ENCODE measurements at places on chromosomes 4 and X.

DNA sequence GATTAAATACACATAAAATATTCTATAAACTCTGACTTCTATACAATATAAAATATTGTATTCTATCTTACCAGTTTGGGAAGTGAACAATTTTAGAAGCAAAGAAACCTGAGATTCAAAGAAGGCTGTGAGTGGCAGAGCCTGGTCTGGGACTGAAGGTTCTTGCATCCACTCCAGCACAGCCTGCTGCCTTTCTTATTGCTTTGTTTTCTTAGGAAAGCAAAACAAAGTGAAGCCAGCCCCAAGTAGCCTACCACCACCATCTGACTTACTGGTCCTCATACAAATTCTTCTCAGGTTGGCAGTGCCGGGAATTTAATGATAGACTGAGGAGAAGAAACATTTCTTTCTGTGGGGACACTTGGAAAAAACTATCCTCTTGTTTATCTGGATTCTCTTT, 129.7 kb upstream of the SMAD1 start:
- no peak for DNase-seq

DNA sequence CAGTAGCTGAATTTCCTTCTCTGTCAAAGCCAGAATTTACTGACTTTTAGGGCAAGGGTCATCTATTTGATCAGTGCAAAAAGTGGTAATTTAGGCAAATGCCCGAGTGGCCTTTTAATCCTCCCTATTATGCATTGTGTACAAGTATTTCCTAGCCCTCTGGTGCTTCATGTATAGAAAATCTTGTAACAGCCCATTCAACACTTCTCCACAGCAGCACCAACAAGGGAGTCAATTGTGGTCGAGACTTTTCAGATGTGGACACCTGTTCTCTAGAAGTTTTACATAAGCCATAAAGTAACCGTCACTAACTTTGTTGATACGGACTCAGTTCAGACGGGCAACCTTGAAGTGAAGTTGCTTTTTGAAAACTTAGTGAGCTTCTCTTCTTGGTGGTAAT, 50.9 kb upstream of the FHDC1 start:
- no peak for DNase-seq

DNA sequence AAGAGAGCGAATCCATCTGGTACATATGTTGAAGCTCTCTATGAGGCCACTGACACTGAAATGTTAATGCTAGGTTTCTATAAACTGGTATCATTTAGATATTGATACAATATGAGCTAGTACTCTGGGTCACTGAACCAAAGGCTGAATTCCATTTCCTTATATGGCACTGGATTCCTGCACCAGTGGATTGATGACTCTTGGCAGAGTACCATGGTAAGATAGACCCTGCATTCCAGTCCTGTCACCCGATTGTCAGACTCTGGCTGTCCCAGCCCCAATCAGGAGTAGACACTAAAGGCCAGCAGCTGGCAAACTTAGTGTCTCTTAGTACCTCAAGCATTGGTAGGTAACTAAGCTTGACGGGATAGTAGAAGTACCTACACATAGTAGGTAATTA, 44.0 kb upstream of the EOLA2 start:
- no peak for DNase-seq

- DNase-seq, result no peak
Measured at GRCh38 chr4:163747886-163748285, 253.4 kb downstream of the TMA16 start.

GRCh38 chr4:135601351-135601750, 1399.8 kb upstream of the PABPC4L start:
- DNase-seq, result no peak

DNA sequence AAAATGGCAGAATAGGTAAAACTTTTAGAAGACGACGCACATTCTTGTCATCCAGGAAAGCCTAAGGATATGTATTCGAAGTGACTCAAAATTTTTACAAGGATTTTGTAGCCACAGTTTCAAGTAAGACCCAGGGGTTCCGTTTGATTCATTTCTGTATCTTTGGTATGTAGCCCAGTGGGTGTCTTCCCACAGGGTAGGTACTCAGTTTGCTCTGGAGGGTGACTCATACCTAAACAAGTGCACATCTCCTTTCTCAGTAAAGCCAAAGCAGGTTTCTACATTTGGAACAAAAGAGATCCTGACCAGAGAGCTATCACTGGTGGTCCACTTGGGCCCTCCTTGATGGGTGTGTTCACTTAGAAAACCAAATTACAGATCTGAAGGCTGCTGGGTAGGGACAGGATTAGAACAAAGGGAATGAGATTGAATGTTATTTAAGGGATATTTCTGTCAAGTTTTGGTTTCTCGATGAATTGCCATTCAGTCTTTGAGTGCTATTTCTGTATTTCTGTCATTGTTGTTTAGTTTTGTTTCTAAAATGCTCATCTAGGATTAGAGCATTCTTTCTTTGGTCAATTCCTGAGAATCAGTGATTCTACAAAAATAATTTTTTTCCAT, 56.1 kb downstream of the PLS3 start:
- peak; percentile 10 for DNase-seq

DNA sequence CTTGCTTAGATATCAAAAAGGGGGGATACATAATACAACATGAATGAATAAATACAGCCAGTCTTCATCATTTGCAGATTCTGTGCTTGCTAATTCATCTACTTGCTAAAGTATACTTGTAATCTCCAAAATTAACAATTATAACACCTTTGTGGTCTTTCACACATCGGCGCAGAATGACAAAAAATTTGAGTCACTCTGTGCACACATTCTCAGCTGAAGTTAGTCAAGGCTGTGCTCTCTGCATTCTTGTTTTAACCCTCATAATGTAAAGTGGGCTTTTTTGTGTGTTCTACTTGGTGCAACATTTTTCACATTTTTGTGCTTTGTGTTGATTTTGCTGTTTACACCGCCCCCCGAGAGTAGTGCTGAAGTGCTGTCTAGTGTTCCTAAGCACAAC, 65.8 kb upstream of the GPRIN3 start:
- no peak for DNase-seq

DNA sequence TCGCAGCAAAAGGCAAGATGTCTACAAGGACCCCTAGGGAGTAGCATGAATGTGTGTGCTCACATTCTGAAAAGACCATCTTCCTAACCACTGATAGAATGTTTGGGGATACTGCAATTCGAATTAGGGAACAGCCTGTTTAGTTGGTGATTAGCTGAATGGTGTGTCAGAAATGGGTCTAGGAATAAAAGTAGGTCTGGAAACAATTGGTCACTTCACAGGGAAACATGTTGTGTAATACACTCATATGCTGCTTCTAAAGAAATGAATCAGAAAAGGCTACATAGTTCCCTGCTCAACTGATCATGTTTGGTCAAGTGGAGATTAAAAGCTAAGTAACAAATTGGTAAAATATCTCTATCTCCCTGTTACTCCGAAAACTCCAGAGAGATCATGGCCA, 2362.4 kb upstream of the TENM3 start:
- DNase-seq, result no peak

GRCh38 chr4:79865201-79865597, 207.8 kb downstream of the ANTXR2 start:
- peak; percentile 55 for DNase-seq

DNA sequence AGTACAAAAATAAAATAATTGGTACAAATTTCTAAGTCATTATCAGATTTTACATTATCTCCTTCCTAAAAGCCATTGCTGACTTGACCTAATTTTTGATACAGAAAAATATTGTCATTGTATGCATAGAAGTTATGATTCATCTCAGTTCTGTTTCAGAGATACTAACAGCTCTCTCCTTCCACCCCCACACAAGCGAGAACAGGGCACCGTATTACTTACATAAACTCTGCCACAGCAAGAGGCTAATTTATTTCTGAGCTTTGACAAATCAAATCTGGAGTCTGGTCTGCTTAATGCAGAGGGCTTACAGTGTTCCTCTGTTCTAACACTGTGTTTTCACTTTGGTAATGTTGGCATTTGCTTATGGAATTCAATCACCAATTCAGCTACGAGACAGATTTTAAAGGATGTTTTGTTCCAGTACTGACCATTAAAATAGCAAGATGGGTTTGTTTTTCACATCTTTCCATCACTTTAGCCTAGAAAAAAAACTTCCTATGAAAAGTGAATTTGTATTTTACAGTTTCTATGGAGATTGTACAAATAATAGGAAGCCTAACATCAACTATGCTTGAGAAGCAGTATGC, 181.8 kb downstream of the USP46 start:
- no peak for DNase-seq

DNA sequence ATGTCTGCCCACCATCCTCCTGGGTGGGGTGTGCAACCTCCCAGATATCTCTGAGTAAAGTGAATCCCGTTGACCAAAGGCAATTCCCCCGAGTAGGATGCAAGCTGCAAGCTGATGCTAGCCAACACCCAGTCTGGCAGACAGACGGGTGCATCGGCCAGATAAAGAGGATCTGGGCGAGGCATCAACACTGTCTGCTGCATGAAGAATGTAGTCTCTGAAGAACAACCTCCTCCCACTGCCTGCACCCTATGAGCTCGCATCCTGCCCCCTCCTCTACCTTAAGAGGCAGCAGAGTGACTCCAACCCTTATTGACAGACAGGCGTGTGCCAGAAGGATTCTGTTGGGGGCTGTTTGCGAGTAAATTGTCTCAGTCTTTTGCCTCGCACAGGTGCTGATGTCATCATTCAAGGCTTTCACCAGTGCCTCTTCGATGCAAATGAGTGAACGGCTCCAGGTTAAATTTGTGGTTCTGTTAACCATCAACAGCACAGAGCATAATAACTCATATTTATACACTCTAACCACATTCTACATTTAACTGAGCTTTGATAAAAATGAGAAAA, 546.9 kb downstream of the BCOR start:
- no peak for DNase-seq

DNA sequence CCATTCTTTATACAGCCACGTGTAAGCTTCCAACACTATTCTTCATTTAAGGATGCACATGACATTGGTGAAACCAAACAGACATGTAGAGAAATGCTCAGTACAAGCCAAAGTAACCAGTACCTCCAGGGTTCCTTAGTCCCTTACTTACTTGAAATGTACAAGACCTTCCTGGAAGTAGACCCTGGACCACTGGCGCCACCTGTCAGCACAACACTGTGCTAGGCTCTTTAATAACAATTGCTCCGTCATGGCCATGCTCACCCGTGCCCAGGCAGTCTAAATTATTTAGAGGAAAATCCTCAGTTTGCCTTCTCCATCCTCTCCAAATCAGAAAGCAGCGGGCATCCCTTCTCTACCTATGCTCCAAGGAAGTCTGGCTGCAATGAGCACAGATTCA, 52.7 kb downstream of the ADGRA3 start:
- no peak for DNase-seq

DNA sequence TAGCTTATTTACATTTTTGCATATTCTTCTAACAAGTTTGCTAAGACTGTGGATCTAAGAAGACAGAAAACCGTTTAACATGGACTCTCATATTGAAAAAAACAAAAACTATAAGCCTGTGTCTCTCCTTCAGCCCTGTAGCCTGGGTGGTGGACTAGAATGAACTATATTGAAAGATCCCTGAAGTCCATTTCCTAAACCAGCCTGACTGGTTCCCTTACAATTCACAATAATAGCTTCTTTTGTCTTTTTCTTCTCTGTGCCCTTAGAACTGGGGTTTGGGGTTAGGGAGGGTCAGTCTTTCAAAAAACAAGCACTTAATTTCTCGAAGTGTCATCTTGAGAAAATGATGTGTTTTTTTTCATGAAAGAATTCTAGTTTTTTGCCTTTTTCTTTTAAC, 59.0 kb downstream of the GSTCD start:
- no peak for DNase-seq

- DNase-seq, result no peak
Measured at GRCh38 chr4:108433832-108434231, 186.5 kb upstream of the RPL34 start.

DNA sequence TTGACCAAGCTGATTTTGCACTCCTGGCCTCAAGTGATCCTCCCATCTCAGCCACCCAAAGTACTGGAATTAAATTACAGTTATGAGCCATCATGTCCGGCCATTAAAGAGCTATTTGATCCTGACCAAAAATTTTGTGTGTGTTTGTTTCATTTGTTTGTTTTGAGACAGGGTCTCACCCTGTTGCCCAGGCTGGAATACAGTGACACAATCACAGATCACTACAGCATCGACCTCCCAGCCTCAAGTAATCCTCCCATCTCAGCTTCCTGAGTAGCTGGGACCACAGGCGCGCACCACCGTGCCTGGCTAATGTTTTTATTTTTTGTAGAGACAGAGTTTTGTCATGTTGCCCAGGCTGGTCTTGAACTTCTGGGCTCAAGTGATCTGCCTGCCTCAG, 82.9 kb upstream of the RBPJ start:
- DNase-seq, result no peak

DNA sequence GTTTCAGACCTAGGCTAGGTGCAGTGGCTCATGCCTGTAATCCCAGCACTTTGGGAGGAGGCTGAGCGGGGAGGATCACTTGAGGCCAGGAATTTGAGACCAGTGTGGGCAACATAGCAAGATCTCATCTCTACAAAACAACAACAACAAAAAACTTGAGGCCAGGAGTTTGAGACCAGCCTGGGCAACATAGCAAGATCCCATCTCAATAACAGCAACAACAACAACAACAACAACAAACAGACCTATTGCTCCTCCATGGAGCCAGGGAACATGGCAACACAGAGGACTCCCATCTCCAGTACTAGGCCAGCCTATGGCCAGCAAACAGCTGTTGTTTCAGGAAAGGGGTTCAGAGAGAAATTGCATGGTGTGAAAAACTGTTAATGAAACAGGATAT, 43.4 kb downstream of the SLC16A2 start:
- DNase-seq, result no peak

- DNase-seq, result no peak
Measured at GRCh38 chr4:27040356-27040755, 179.7 kb downstream of the STIM2 start.

DNA sequence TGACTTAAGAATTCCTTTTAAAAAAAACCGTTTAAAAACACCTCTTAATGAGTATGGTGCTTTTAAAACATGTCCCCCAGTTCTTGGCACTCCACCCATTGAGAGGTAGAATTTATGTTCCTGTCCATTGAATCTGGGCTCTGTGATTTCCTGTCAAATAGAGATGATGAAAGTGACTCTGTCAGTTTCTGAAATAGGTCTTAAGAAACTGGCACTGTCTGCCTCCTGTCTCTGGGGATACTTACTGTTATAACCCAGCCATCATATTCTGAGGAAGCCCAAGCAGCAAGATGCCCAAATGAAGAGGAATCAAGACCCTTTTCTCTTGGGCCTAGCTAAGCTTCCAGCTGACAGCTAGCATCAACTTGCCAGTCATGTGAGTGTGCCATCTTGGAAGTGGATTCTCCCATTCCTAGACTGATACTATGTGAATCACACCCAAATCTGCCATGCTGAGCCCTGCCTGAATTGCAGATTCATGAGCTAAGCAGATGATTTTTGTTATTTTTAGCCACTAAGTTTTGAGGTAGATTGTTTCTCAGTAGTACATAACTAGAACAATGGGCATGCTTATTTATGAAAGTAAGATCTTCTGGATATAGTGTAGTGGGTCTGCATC, 22.8 kb downstream of the C4orf54 start:
- no peak for DNase-seq

DNA sequence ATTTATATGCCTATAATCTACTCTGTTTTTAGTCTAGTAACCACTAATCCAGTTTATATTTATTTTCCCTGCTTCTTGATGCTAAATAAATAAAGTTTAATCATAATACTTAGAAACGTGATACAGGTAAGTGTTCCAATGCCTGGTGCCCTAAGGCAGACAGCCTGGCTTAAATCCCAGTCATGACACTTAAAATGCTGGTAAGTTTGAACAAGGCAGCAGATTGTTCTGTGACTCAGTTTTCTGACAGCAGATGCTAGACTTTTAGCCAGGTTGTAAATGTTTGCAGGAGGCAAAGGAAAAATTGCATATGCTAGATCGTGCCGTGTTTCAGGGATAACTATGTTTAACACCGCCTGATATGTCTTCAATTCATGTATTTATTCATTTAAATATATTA, 2661.6 kb downstream of the PCDH7 start:
- no peak for DNase-seq

Measured in AG08395 (cell line).